Lower lobe of right lung (tissue), 2 donors: ENCODE measurements at places on chromosomes 13 and 19. TPM values are rescaled to one million over a fixed set of nuclear protein-coding genes. Genes with fewer than 3 reads are reported as not detected.

The LYPD3 gene
- total RNA-seq: 0.74 TPM

The UBE2L5 gene
- not detected for total RNA-seq

The URAD gene
- not detected for total RNA-seq

DNA sequence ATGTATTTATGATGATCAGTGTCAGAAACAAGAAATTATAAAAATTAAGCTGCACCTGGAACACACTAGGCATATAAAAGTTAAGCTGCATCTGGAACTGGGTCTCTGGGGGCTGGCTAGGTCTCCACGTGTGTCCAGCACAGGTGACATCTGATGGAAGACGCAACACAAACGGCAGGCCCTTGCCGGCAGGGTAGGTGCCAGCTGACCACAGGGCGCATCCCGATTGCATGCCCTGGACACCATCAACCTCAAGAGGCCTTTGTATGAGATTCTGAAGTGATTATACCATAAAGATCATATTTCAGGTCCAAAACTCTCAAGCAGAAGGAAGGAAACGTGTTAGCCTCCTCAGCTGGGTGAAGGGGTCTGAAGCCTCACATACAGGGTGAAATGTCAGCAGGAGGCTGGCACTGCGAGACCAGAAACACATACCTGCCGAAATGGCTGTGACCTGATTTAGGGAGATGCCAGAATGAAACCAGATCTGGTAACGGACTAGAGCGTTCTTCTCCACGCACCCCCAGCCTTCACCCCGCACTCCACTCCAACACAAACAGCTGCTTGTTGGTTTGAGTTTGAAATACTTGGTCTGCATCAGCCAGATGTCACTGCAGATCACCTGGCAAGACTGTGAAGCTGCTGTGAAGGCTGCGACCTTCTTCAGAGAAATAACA is 37.3 kb downstream of the COL4A1 start:
- H3K4me1 ChIP-seq: peaks cover 32% of the 10 kb centered on the region
- H3K27me3 ChIP-seq: no peaks in the 10 kb centered on the region
- peaks cover 6% of the 10 kb centered on the region for H3K36me3 ChIP-seq
- H3K27ac ChIP-seq: no peak overlapping the region

GRCh38 chr19:33463199-33463598 is 58.4 kb downstream of the PEPD start:
- H3K4me1 ChIP-seq: no peaks in the 10 kb centered on the region
- no peak for DNase-seq
- H3K27ac ChIP-seq: no peak overlapping the region
- no peaks in the 10 kb centered on the region for H3K27me3 ChIP-seq

DNA sequence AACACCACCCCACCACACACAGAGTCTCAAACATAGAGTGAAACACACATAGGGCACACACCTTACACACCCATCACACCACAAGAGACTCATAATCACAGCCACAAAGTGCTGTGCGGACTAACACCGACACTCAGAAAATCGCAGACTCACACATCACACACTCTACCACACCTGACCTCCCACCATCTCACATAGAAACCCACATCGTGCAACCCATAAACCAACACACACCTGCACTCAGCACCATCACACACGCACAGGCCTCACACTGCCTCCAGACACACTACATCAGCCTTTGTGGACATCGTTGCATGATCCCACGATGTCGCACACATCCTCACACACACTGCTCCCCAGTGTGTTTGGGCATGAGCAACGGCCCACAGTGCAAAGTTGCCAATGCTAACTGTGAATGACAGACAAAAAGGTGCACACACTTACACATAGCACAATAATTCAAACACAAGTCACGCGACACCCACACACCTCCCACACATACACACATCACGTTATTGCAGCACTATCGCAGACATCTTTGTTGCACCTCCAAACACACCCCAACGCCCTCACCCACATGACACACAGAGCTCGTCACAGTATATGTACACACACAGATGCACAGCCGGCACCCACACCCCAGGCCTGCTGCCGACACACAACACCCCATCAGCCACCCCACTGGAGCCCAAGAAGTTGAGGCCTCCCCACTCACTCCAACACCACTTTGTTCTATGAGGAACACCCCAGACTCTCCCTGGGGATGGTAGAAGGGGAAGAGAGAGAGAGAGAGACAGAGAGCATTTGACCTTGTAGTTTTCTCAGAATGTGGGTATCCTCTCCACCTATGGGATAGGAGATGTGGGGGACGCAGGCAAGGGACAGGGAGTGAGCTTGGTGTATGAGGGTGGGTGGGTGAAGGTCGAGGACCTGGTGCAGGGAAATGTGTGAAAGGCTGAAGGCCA is 1.2 kb upstream of the ATP1A3 start:
- H3K36me3 ChIP-seq: no peaks in the 10 kb centered on the region
- peaks cover 12% of the 10 kb centered on the region for H3K4me1 ChIP-seq
- peaks cover 76% of the 10 kb centered on the region for H3K27me3 ChIP-seq
- H3K27ac ChIP-seq: no peak overlapping the region

DNA sequence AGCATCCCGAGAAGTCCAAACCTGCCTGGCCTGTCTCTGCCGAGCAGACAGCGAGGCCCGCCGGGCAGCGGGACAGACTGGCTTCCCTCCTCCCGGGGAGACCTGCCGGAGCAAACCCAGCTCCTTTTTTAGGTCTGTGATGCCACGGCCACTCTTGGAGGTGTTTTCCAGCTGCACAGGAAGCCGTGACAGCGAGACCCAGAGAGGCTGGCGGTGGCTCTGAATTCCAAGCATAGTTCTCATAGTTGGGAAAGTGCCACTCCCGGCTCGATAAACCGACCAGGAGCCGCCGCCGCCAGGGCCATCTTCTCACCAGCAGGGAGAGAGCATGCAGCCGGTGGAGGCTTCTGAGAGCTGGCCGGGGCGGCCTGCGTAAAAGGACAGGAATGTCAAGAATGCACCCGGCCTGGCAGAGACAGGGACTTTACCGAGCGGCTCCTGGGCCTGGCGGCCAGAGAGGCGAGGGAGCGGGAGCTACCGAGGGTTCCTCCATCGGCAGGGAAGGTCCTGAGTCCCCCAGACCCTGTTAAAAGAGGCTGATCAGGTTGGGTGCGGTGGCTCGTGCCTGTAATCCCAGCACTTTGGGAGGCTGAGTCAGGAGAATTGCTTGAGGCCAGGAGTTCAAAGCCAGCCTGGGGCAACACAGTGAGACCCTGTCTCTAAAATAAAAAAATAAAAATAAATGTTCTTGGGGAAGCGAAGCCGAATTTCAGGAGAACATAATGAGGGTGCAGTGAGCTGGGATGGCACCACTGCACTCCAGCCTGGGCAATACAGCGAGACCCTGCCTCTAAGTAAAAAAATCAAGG is 64.9 kb downstream of the GADD45B start:
- peak; percentile 92 for DNase-seq
- no peaks in the 10 kb centered on the region for H3K36me3 ChIP-seq
- H3K4me1 ChIP-seq: peaks cover 57% of the 10 kb centered on the region
- H3K4me3 ChIP-seq: peak overlapping the region; percentile 17
- H3K27me3 ChIP-seq: no peaks in the 10 kb centered on the region

DNA sequence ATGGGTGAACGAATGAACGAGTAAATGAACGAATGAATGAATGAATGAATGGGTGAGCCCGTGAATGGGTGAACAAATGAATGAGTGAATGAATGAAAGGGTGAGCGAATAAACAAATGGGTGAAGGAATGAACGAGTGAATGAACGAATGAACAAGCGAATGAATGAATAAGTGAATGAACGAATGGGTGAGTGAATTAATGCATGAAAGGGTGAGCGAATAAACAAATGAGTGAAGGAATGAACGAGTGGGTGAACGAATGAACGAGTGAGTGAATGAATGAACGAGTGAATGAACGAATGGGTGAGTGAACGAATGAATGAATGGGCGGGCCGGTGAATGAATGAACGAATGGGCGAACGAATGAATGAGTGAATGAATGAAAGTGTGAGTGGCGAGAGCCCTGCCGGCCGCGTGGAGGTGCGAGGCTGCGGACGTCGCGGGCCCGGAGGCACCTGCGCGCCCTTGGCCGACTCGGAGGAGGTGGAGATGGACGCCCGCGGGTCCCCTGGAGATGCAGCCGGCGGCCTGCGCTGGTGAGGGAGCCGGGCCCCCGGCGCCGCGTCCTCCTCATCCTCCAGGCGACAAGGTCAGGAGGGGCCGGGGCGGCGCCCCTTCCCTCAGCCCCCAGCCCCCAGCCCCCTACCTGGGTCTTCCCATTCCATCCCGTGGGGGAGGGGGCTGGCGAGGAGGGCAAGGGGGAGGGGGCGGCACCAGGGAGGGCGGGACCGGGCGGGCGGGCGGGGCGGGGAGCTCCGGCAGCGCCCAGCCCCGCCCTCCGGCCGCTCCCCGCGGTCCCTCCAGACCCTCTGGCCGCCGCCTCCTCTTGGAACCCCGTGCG is 15.4 kb downstream of the ANKRD24 start:
- no peak overlapping the region for H3K4me3 ChIP-seq
- no peaks in the 10 kb centered on the region for H3K36me3 ChIP-seq
- no peak for DNase-seq

DNA sequence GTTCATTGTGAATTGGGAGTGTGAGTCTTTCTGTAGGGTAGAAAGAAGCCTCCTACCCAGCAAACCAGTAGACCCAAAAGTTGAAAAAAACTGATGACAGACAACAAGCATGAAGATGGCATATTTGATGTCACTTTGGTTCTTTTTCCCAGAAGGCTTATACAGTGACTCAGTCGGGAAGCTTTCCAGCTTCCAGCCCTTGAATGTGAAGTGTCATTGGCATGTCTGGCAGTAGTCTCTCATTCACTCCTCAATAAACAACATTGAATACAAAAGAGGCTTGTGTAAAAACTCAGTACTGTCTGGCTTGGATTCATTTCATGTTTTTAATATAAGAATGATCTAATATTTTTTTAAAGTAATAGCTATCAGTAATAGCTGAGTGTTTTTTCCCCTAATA is 68.7 kb downstream of the IPO5 start:
- H3K36me3 ChIP-seq: peaks cover 65% of the 10 kb centered on the region
- no peak for DNase-seq
- no peak overlapping the region for H3K27ac ChIP-seq
- no peaks in the 10 kb centered on the region for H3K4me1 ChIP-seq
- no peak overlapping the region for H3K4me3 ChIP-seq
- H3K27me3 ChIP-seq: no peaks in the 10 kb centered on the region

DNA sequence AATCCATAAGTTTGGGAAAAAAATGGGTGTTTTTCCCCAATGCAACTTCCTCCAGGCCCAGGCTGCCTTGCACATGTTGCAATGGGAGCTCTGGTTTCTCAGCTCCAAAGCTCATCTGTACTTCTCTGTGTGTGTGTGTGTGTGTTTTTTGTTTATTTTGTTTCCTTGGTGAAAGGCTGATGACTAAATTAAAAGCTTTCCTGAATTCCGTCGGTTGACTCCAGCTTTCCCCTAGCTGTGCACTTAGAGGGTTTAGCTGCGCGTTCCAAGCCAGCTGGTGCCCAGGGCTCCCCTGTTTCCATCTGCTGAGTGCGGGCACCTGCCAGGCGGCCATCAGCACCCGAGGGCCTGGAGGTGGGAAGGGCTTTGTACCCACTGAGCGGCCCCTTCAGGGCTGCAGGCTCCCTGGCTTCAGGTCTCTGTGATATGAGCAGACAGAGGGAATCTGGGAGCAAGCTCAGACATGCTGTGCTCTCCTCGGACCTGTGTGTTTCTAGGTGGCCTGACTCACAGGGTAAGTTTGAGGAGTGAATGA is 129.1 kb upstream of the SOX1 start:
- no peaks in the 10 kb centered on the region for H3K4me1 ChIP-seq
- H3K27ac ChIP-seq: no peak overlapping the region
- H3K27me3 ChIP-seq: peaks cover 11% of the 10 kb centered on the region
- H3K36me3 ChIP-seq: no peaks in the 10 kb centered on the region
- no peak overlapping the region for H3K4me3 ChIP-seq
- DNase-seq: no peak

DNA sequence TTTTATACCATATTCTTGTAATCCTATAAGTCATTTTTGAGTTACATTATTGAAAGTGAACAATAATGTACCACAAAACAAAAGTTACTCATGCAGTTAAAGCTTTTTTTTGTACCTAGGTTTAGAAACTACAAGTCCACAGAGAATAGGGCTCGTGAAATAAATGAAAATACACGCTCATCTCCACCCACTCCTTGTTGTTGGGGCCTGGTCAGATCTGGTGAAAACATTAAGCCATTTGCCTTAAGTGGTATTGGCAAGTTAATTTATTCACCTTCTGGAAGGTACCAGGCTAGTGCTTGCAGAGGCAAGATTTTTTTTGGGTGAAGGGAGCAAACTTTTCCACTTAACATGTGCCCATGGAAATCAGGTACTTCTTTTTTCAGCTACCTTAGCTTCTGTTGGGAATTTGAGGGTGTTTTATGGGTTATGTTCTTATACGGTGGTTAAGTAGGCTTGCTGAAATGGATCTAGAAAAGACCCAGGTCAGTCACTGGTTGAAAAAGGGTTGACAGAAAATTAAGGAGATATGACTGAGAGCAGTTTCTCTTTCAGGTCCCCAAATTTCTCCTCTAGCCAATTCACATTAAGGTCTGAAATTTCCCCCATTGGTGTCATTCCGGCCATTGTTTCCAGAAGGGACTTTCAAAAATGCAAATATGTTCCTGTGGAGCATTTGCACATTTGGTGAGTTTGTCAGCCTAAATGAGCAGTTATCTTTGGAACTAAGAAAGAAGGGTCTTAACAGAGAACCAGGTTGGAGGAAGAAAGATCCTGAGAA is 143.3 kb downstream of the KCNRG start:
- no peak for DNase-seq
- no peak overlapping the region for H3K4me3 ChIP-seq
- peaks cover 5% of the 10 kb centered on the region for H3K4me1 ChIP-seq
- H3K36me3 ChIP-seq: no peaks in the 10 kb centered on the region
- no peaks in the 10 kb centered on the region for H3K27me3 ChIP-seq
- no peak overlapping the region for H3K27ac ChIP-seq

GRCh38 chr19:46014534-46014933 is 8.3 kb downstream of the PGLYRP1 start:
- no peak overlapping the region for H3K27ac ChIP-seq
- peaks cover 22% of the 10 kb centered on the region for H3K4me1 ChIP-seq
- peak; percentile 6 for DNase-seq

DNA sequence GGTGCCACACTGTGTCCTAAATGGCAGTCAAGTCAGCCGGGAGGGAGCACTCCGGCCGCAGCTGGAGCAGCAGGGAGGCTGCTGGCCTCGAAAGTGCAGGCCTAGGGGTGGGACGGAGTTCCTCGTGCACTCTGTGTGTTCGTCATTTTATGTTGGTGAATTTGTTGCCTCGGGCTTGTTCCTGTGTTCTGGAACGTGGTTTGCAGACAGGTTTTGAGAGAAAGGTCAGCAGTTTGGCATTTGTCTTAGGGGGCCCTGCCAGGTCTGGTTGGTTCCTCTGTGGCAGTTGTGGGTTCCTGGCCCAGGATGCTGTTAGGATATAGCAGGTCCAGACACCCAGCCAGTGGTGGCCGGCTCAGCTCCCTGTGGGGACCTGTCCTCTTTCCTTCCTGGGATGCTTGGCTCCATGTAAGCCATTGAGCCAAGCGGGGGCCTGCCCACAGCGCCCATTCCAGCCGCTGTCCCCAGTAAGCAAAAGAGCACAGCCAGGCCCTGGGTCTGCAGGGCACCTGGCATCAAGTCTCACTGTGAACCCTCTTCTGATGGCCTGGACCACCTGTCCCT is 30.0 kb downstream of the MPHOSPH8 start:
- no peak for DNase-seq
- no peak overlapping the region for H3K27ac ChIP-seq
- H3K4me3 ChIP-seq: no peak overlapping the region
